ENCODE measurements at places on chromosomes 6 and 20.

GRCh38 chr20:56244259-56244658 is 4.3 kb upstream of the MC3R start:
- DNase-seq, result no peak

GRCh38 chr20:36959242-36959641 is 7.7 kb upstream of the SAMHD1 start:
- no peak for DNase-seq

DNA sequence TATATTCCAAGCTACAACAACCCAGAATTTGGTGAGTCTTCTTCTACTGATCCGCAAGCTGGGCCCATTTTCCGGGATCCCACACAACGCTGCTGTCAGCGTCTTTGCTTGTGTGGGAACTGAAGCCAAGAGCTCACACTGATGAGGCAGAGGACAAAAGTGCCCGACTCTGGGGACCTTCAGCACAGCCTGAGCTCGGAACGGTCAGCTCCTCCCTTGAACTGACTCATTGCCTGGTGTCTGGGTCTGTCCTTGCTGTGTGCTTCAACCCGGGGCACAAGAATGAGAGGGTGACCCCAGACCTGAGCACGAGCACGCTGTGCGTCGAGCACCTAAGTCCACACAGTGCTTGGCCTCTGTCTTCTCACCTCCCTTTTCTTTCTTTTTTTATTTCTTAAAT is 33.5 kb downstream of the DACT2 start:
- no peak for DNase-seq

DNA sequence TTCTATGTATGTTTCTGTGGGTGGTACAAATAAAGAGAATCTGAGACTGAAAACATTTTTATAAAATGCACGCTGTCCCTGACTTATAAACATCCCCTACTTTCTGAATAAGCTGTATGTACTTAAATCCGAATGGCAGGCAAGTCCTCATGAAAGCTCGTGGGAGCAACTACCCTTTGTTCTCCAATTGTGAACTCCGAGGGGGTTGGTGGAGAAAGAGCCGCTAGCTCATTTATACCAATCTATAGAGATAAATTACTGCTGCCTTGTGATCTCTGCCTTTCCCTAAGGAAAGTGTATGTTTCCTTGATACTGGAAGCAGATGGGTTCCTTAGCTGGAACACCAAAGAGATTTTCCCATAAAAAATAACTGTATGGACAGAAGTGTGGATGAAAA is 84.5 kb downstream of the GJA10 start:
- no peak for DNase-seq

Measured in mucosa of descending colon (tissue), 3 donors.